ENCODE measurements at places on chromosomes 3 and 15. TPM values are rescaled to one million over a fixed set of nuclear protein-coding genes. Genes with fewer than 3 reads are reported as not detected.

The SLC38A3 gene
- 2.5 TPM for polyA plus RNA-seq

The MED12L gene
- 7.4 TPM for polyA plus RNA-seq

The SERPINI2 gene
- polyA plus RNA-seq: 0.09 TPM

The UPK1B gene
- 0.08 TPM for polyA plus RNA-seq

The CELF6 gene
- polyA plus RNA-seq: 0.76 TPM

The GOLGA8T gene
- 0.20 TPM for polyA plus RNA-seq

The GPR27 gene
- polyA plus RNA-seq: 2.7 TPM

The CGNL1 gene
- polyA plus RNA-seq: 14.0 TPM

DNA sequence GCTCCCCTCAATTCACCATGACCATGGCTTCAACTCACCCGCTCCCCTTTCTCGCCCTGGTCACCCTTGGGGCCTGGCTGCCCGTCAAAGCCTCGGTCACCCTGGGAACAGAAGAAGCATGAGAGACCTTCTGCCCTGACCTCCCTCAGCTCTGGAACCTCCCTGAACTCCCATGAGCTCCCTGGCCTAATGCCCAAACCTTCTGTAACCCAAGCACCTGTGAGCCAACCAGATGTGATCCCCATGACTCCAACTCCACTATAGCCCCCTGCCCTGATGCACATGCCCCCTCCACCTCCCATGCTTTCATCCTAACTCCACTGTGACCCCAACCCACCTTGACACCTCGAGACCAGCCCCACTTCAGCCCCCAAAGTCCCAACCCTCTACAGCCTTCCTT is 3.5 kb upstream of the UCN2 start:
- no peak for DNase-seq

DNA sequence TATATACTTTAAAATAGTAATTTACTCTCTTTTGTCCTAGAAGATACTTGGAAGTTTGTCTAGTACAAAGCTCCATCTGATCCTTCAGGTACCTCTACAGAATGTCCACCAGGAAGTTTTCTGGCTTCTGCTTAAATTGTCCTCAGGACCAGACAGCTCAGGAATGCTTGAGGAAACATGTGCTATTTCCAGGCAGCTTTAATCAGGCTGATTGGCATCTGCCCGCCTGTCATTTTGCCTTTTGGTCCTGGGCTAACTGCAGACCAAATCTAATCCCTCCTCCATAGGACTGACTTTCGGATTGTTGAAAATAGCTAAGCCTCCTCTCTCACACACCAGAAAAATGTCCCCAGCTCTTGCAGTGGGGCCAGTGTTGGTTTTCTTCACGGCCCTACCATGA is 113.4 kb upstream of the RGMA start:
- no peak for DNase-seq

DNA sequence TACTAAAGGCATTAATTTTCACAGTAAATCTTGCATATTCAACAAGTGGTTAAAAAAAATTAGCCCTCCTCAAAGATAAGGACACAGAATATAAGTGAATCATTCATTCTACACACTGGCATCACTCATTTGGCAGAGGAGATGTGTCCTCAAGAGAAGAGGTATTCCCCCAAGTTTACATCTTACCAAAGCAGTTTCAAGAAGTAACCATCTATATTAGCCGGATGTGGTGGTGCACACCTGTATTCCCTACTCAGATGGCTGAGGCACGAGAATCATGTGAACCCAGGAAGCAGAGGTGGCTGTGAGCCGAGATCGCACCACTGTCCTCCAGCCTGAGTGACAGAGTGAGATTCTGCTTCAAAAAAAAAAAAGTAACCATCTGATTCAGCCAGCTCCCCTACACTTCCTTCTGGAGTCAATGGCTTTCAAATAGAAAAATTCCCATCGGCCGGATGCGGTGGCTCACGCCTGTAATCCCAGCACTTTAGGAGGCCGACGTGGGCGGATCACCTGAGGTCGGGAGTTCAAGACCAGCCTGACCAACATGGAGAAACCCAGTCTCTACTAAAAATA is 15.4 kb downstream of the RAF1 start:
- no peak for DNase-seq

- no peak for DNase-seq
These were observed 420.2 kb downstream of the TBC1D5 start for GRCh38 chr3:17322106-17322793.

GRCh38 chr3:170976190-170976519 is 50.4 kb downstream of the SLC2A2 start:
- DNase-seq: no peak

DNA sequence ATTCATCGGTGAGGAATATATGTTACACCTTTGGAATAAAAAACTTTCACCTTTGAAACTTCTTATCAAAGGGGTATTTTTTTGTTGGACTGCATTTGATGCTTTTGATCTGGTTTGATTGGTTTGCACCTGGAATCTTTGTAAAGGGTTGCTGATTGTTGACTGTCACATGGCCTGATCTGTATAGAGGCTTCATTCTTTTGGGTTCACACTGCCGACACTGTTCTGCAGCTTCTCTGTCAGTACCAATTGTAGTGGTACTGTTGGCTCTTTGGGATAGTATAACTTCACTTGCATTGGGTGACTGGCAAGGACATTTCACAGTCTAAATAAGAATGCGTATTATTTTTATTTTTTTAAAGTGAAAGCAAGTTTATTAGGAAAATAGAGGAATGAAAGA is 155.7 kb downstream of the DOCK3 start:
- no peak for DNase-seq

GRCh38 chr3:64179860-64180259 is 45.4 kb downstream of the PRICKLE2 start:
- DNase-seq: no peak

GRCh38 chr3:132445817-132446216 is 28.5 kb downstream of the DNAJC13 start:
- DNase-seq: no peak

- peak; percentile 71 for DNase-seq
These were observed at the start of gene TXNRD3 for GRCh38 chr3:126654571-126655383. Gene TXNRD3 (minus strand): TSS chr3:126655124.

- no peak for DNase-seq
These were observed 42.7 kb downstream of the ITGA11 start for GRCh38 chr15:68389041-68389930.

DNA sequence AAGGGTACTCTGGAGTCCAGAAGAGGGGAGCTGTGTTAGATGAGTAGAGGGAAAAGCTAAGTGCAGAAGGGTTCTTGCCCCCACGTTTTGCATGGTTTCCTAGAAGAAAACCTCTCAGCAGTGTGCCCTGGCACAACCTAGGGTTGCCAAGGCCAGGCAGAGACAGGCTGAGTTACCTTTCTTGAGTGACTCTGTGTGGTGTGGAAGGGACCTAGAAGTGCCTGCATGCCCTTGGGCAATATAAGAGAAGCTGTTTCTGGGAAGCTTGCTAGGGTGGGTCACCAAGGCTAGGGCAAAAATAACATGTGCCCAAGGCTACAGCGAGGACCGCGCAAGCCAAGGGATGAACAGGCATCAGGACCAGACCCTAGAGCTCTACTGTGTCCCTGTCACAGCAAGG is 3.4 kb upstream of the SAMD7 start:
- DNase-seq: no peak

DNA sequence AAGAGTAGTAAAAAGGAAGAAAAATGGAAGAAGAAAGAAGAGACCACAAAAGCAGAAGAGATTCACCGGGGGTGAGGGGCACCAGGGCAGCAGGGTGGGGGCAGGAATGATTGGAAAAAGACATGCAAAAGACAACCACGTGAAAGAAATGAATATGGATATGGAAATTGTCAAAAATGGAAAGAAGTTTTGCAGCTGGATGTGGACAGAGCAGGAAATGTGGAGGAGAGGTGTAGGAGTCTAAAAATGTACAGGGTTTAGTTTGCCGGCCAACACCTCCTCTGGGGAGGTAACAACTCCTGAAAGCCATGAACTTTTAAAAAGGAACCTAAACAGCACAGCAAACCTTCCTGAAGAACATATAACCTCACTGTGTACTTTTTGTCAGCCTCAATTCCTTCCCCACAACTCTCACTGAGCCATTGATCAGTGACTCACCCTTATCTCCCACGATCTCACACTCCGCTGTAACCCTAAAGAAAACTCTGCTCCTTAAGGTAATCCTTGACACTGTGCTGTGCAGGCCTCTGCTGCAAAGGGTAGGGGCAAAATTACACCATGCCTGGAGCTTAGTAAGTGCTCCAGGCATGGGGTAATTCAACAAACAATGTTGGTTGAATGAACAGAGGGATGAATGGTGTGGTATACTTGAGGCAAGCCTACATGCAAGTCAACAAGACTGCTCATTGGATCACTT is 100.2 kb upstream of the BOC start:
- no peak for DNase-seq

- no peak for DNase-seq
These were observed 267.6 kb upstream of the KCNH8 start for GRCh38 chr3:18880691-18881090.

GRCh38 chr3:51930439-51930838 is 11.3 kb downstream of the RRP9 start:
- no peak for DNase-seq

DNA sequence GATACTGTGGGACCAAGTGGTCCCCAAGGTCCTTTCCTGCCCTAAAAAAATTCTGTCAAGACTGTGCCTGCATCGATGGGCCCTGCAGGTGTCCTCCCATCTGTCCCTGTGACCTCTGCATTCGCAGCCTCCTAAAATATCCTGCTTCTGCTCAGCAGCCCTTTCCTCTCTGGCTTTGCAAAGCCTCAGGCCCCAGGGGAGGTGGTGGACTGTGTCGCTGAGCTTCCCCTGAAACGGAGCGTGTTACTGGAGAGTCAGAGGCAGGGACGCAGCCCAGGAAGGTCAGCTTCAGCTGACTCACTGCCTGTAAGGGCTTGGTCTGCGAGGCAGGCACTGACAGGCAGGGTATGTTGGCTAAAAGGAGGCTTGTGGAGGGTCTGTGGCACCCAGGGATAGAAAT is 110.0 kb downstream of the RAB11A start:
- no peak for DNase-seq

- DNase-seq: peak; percentile 43
These were observed 479.4 kb downstream of the NTRK3 start for GRCh38 chr15:87777054-87777561.

GRCh38 chr15:101483462-101483861 is 6.0 kb downstream of the PCSK6 start:
- no peak for DNase-seq

DNA sequence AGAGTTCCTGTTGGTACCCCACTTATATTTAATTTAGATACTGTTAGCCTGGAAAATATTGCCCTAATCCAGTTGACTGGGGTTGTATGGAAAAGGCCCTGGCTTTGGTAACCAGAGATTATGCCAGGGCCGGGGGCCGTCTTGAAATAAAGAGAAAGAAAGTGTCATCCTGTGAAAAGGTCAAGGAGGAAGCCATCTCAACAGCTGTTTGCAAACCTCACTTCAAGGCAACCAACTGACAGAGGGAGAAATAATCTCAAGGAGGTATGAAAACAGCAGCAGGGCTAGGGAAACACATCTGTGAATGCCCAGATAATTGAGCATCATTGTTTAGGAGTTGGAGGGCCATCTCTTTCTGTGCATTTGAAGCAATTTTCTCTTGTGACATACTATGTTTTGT is 190.8 kb downstream of the SUCLG2 start:
- no peak for DNase-seq

DNA sequence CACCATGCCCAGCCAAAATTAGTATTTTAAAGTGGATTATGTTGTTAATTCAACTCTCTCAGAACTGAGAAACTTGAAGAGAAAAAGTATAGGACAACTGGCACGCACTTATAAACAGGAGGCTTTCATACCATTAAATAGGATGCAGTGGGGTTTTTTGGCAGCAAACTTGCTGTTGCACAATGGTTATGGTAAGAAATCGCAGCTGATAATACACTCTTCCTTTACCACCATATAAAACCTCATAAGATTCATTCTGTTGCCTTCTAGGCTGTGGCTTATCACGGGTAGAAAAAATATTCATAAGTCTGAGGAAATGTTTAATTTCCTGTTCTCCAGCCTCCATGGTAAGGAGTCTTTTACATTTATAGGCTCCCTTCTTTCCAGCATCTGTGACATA is 95.3 kb downstream of the TMCO5A start:
- DNase-seq: no peak

DNA sequence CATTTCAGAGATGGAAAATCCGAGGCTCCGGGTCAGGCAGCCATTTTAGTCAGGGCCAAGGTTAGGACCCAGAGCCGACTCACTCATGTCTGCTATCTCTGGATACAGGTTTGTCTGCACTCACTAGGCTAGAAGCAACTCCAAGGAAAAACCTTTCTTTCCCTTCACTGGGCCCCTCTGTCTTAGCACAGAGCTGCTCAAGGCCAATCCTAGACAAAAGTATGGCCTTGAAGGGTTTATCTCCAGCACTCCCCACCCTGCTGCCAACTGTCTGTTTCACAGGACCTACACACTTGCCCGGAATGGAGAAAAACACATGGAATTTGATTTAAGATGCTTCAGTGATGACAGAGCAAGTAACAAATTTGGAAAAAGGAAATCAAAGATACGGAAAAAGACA is 25.6 kb downstream of the ACAN start:
- no peak for DNase-seq

- DNase-seq: no peak
These were observed 10.9 kb upstream of the IL17RD start for GRCh38 chr3:57176045-57176444.

DNA sequence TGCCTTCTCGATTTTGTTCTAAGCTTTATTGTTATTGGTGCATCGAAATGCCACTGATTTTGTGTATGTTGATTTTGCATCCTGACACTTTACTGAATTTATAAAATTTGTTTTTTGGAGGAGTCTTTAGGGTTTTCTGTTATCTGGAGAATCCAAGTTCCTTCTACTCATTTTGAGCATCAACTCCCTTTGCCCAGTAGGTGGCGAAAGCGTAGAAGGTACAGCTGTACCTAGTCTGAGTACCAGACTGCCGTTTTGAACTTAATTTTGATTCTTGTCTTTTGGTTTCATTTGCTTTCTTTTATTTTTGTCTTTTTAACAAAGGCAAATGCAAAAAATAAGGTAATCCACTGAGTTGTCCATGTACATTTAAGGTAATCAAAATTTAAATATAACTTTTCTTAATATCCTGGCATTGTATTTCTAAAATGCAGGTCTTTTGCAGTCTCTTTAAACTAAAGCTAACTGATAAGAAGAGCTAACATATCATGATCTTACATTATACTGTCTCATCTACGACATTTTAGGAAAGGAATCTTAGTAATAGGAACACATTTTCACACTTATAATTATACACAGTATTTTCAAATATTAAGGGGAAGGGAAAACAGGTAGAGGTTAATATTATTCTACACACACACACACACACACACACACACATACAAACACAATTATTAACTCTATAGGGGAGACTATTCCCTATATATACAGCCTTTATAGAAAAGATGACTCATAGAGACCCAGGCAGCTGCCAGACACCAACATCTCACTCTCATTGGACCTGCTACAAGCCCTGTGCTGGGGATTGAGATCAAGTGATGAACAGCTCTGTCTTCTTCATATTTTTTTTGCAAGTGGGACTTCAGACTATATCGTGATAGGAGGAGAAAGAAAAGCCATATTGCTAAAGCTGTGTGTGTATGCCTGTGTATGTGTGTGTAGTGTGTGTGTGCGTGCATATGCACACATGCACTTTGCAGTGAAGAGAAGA is 71.8 kb downstream of the SYNPR start:
- peak; percentile 43 for DNase-seq

- no peak for DNase-seq
These were observed 269.2 kb upstream of the AZI2 start for GRCh38 chr3:28617821-28618220.
